ENCODE measurements at places on chromosomes 3 and 15.

DNA sequence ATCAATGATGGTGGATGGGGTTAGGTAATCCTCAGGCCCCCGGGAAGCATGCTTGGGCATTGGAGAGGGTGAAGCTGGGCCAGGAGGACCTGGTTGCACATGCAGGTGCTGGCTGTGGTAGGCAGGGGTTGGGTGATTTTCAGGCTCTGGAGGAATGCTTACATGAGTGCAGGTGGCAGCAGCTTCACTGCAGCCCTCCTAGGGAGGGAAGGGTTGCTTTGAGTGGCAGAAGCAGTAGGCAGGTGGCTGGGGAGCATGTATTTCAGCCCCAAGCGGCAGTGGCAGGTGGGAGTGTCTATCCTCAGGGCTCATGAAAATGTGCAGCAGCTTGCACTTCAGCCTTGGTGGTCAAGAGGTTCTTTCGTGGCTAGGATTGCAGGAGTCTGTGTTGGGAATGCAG lies 230.0 kb upstream of the CTNNB1 start:
- no peak for DNase-seq

GRCh38 chr3:151306168-151306810 lies 10.3 kb downstream of the GPR87 start:
- no peak for DNase-seq

GRCh38 chr3:36697229-36698001 lies 66.9 kb downstream of the DCLK3 start:
- DNase-seq: no peak

- peak; percentile 52 for DNase-seq
Measured at GRCh38 chr3:197801891-197802778, 11.1 kb downstream of the LRCH3 start.

DNA sequence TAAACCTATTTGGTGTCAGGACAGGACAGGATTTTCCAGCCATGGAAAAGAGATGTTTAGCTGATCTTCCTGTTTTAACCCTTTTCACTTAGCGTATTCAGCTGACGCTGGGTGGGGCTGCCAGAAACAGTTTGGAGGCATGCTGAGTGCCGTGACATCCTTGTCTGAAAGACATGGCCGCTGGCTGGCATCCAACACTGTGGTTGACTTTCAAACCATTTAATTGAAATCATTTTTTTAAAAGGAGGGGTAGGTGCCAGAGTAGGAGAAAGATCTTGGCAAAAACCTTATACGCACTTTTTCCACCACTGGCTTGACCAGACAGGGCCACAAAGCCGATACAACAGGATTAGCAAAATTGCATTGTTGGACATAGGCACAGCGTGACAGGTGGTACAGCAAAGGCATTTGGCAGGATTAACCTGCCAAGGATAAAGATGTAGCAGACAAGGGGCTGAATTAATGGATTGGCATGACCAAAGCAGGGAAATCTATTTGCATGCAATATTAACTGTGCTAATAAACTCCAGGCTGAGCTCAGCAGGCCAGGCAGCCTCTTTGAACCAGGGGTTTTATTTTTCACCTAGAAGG lies 131.8 kb upstream of the TOPAZ1 start:
- DNase-seq: no peak

- no peak for DNase-seq
Measured at GRCh38 chr15:81819924-81820635, 225.7 kb downstream of the MEX3B start.

DNA sequence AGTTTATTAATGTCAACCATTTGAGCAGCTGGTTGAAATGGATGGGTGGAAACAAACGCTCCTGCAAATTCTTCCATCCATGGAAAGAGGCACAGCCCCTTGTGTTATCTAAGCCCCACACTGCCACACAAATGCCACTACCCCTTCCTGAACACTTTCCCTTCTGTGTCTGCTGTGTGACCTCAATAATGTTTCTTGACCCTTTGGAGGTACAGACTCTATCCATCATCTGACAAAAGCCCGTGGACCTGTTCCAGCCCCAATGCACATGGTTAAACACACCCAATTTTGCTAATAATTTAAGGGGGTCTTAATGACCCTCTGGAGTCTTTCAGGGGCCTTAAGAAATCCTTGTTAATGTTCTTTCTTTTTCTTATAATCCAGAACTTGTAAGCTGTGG lies 482.2 kb upstream of the CFAP20DC start:
- DNase-seq: no peak

DNA sequence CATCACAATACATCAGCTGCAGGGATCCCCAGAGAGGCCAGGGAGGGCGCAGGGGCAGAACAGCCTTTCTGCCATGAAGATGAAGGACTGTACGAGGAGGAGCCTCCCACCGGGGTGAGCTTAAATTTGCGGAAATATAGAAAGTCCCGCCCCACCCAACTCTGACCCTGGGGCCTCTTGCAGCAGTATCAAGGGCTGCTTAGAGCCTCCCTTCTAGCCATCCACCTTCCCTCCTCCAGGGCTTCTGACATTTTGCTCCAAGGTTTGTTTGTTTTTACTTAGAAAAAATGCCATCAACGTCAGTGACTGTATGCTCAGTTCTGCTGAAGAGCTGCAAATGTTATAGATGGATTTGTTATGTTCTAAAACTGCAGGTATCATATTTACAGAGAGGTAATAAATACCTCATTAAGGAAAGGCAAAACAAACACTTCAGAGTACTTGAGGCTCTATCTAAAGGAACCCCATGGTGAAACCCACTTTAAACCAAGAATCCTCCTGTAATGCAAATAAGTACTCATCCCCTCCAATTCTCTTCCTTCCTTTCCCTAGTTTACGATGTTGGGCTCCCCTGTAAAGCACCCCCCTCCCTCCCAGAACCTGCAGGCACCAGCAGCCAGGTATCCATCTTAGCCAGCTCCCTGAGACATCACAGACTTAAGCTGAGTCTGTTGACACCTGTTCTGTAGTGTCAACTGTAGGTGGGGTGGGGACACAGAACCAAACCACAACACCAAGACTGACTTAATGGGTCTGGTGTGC lies 30.5 kb downstream of the RFTN1 start:
- DNase-seq: peak; percentile 50

DNA sequence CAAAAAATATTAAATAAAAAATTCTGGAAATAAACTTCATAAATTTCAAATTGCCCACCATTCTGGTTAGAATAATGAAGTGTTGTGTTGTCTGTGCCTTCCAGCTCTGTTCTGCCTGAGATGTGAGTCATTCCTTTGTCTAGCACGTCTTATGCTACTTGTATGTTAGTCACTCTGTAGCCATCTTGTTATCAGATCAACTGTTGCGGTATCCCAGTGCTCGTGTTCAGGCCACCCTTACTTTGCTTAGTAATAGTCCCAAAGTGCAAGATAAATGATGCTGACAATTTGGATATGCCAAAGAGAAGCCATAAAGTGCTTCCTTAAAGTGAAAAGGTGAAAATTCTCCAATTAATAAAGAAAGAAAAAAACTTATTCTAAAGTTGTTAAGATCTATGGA lies 527.5 kb downstream of the NAALADL2 start:
- peak; percentile 54 for DNase-seq

GRCh38 chr3:186516646-186517045 lies 27.5 kb downstream of the CRYGS start:
- no peak for DNase-seq

DNA sequence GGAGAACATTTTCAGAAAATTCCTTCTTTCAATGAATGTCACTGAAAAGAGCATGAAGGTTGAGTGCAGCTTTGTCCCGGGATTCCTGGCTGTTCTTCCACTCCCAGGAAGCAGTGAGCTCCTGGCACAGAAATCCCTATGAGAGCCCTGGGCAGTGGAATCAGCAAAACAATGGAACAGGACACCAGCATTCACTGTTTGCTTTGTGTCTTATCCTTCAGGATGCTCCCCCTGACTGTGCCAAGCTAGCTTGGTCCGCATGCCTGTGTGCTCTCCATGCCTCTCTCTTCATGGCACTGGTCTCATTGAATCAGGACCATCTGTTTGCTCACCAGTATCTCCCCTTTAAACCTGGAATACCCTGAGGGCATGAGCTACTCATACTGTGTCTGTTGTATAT lies 102.0 kb upstream of the GADL1 start:
- DNase-seq: no peak

DNA sequence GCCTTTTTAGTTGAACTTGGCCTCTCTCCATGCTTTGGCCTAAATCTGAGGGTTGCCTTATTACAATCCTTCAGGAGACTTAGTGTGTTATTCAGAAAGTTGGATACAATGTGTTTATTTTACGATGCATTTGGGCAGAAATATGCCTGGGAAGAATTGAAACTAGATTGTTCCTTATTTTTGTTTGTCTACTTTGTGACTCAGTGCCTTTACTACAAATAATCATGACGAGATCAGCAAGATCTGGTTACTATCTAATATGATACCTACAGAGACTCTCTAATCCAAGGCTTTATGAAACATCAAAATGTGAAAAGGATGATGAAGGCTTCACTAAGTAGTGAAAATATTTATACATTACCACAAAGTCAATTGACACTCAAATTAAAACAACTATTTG lies 82.2 kb downstream of the RBMS3 start:
- no peak for DNase-seq

DNA sequence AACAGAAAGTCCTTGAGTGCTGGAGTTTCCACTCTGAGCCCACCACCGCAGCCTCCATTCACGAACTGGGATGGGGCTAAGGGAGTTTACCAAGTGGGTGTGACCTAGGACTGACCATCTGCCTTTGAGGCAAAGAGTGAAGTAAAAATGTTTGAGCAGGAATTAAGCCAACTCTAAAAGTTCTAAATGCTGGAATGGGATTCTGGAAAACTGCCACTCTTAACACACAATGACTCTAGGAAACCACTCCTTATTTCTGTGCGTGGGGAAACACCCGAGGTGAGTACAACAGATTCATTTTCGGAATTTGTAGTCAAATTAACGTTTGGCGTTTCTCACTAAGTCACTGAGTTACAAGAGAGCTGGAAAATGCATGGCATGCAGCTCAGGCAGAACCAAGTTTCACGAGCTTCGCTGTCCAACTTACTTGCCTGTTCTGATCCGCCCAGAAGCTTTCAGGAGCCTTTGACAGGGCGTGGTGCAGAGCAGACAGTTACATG lies 31.6 kb downstream of the ISL2 start:
- DNase-seq: no peak

DNA sequence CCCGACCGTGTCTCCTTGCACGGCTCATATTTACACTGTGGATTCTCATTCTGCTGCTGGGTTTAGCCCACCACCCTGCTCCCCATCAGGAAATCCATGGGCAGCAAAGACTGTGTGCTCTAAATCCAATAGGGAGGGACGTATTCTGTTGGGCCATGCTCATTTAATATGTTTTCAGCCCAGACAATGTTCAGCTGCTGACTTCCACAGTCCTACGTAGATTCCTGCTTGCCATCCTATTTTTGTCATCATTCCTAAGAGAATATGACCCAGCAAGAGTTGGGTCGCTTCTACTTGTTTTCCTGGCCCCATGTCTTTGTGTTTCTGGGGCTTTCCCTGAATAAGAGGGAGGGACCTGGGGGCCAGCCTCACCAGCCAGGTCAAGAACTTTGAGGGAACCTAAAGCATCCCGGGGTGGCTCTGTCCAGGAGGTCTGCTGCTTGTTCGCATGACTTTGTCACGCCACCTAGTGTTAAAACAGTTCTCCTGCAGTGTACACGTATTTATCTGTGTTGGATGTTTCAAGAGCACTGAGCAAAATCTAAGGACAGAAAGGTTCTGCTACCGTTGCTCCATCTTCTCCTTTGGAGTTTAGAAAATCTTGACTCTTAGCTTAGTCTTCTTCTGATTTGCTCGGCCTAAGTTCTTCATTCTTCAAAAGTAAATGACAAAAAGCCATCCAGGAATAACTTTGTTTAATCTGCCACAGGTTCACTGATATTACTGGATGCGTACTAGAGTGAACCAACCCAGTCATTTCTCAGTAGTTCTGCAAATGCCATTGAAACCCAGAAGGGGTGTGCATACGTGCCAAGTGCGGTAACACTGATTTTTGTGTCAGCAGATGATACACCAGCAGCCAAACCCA lies 79.8 kb upstream of the NR2E3 start:
- DNase-seq: peak; percentile 59

- peak; percentile 36 for DNase-seq
Measured at GRCh38 chr3:181316482-181316881, 326.9 kb upstream of the DNAJC19 start.

Data from hematopoietic multipotent progenitor cell treated with erythropoietin and hydrocortisone succinate and interleukin-3 and kit ligand, for 8 days (in vitro differentiated cells).